Right kidney (tissue), 9 donors: ENCODE measurements at places on chromosomes 12 and 14.

- no peak for DNase-seq
Observed at GRCh38 chr14:99436247-99437180, 44.1 kb downstream of the SETD3 start.

GRCh38 chr12:13442457-13442856 lies 245.9 kb downstream of the EMP1 start:
- DNase-seq: no peak

DNA sequence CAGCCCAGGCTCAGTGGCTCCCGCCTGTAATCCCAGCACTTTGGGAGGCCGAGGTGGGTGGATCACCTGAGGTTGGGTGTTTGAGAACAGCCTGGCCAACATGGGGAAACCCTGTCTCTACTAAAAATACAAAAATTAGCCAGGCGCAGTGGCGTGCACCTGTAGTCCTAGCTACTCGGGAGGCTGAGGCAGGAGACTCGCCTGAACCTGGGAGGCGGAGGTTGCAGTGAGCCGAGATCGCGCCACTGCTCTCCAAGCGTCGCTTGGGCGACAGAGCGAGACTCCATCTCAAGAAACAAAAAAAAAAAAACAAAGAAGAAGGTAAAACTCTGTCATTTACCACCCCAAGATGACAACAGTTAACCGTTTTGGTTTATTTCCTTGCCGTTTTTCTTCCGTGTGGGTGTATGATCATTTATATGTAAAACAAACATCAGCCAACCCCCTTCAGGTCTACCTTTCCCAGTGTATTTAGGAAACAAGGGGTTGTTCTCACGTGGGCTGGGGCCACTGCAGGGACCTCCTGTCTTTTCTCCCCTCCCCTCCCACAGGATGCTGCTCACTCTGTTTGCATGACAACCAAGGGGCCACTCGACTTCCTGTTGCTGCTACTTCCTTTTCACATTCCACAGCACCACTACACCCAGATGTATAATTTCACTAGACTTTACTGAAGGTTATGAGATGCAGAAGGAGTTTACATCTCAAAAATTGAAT lies 13.6 kb downstream of the TTC9 start:
- DNase-seq: no peak

DNA sequence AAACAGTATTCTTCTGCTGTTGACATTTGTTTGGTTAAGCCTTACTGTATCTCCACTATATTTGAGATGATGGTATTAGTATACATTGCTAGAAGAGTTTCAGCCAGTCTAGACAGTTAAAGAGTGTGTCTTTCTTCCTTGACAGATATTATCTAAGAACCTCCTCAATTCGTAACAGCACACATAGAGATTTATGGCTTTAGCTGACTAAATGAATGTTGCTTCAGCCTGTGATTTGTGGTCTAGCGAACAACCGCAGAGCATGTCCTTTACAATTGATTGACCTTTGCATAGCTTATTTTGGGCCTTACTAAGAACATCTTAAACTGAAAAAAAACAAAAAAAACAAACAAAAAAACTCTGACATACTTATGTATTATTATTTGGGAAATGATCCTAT lies 122.2 kb downstream of the DAAM1 start:
- no peak for DNase-seq

- no peak for DNase-seq
Observed at GRCh38 chr12:65496617-65497016, 218.1 kb downstream of the MSRB3 start.

DNA sequence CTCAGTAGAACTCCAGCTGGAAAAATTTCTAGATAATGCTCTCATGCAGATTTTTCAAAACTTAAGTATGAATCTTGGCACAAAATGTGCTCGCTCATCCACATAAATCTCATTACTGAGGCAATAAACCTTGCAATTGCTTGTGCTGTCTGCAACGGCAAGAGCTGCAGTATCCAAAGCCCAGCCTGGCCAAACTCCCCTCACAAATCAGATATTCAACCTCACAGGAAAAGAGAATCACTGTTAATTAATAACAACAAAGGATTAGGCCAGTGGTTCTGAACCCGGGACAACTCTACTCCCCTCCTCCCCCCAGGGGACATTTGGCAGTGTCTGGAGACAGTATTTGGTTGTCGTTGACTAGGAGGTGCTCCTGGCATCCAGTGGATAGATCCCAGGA lies 19.2 kb upstream of the CORO1C start:
- peak; percentile 31 for DNase-seq

GRCh38 chr14:54834081-54834480 lies 68.5 kb downstream of the GCH1 start:
- DNase-seq: no peak

GRCh38 chr12:91171476-91171875 lies 11.1 kb downstream of the DCN start:
- DNase-seq: no peak

DNA sequence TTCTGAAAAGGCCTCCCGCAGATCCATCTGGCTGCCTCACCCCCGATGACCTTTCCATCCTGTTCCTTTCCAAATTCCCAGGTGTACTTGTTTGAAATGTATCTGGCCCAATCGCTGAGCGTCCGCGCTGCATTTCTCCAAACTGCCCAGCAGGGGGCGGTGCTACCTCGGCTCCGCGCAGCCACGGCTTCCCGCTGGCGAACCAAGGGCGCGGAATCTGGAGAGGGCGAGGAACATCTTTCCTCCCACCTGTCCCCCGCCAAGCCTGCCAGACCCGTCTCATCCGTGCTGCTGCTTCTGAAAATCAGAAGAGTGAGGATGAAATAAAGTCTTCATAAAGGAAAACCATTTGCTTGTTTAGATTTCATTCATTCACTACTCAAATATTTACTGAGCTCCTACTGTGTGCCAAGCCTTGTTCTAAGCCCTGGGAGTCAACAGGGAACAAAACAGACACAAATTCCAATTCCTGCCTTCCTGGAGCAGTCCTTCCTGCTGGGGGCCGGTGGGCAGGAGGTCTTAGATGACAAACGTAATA lies 16.8 kb upstream of the MYL2 start:
- DNase-seq: peak; percentile 59

DNA sequence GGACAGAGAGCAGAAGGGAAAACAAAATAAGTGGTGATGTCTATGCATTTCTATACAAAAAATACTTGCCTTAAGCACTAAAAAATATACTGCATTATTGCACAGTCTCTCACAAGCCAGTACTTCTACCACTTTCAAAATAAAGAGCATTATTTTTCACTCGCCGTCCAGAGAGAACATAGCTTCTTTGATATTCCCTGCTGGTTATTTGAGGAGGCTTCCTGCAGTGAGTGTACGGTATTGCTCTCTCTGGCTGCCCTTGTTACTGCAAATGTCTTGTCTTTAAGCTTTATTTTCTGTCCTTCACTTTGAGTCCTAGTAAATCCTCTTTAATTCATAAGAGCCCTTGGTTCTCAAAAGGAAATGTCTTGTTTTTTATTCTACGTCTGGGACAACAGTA lies 81.1 kb downstream of the EML1 start:
- DNase-seq: no peak

DNA sequence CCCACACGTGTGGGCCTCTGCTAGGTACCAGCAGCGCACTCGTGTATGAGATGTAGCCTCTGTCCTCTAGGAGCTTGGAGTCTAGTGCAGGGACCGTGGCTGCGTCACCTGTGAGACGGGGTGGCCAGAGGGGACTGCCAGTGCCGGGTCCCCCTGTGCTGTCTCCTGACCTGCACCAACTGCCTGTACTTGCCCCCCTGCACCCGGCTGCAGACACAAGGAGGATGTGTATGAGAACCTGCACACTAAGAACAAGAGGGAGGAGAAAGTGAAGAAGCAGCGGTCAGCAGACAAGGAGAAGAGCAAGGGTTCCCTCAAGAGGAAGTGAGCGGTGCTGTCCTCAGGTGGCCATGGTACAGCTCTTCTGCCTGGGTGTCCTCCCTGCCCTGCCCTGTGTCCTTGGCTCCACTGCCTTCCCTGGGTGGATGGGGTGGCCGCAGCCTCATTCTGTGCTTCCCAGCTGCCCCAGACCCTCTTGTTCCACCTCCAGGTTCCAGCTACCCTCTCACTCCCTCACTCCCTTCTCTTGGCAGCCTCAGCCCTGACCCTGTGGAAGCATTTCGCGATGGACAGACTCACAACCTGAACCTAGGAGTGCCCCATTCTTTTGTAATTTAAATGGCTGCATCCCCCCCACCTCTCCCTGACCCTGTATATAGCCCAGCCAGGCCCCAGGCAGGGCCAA lies 9.6 kb downstream of the PTPN6 start:
- DNase-seq: no peak

DNA sequence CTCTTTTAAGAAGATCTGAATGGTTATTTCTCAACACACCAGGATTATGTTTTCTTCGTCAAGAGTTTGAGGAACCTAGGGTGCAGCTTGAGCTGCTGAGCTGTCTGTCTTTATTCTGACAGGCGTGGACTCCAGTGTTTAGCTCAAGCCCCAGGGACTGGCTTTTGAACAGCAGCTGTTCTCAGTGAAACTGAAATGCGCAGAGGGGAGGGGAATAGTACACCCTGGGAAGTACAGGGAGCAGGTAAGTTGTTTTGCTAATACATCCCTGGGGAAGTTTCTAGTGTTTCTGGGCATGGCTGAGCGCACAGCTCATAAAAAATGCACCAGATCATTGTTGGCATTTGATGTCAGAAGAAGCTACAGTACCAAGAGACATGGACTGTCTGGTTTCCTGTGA lies 659.8 kb downstream of the DIO2 start:
- DNase-seq: no peak

DNA sequence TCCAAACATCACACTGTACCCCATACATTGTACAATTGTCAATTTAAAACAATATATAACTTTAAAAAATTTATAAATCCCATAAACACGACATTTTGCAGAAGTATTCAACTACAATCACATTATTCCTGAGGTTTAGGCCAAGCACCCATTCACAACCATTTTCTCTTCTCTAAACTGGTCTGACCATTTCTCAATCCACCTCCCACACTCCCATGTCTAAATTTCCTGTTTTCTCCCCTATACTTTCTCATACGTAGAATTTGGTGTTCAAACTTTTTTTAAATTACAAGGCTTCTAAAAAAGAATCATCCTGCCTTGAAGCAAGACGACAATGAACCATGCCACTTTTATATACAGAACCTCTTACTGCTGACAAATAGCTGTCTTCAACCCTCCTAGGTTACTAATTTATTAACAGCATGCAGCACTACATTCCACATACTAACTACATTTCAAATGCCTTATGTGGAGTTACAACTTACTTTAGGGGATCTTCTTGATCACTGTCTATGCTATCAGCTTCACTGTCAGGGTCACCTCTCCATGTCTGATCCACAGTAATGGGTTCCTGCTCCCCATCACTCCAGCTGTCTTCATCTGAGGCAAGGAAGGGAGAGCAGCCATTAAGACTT lies 3.4 kb downstream of the KANSL2 start:
- DNase-seq: no peak

DNA sequence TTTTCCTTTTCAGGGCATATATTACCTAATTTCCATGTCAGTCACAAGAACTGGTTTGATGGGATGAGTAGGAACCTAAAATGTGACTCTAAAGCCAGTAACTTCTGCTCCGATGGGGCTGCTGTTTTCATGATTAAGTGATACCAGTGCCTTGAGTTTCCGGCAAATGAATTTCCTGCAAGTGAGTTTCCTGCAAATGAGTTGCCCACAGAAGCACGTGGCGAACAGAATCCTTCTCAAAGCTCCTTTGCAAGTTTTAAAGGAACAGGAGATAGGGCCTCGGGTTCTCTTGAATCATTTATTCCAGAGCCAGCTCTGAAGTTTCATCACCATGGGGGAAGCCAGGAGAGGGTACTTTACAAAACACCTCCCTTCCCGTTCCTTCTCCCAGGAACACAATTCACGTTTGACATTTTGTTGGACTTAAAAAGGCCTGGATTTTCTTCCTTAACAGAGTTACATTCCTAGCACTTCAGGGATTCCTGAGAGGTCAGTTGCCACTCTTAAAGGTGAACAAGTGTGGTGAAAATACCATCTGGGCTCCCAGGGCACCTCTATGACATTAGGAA lies 2.2 kb upstream of the PPTC7 start:
- DNase-seq: peak; percentile 28

GRCh38 chr14:88804035-88804434 lies 11.3 kb upstream of the EML5 start:
- no peak for DNase-seq

GRCh38 chr14:71165121-71166031 lies 258.1 kb downstream of the PCNX1 start:
- DNase-seq: no peak

GRCh38 chr12:54054742-54055194 lies 1.1 kb downstream of the HOXC4 start:
- peak; percentile 72 for DNase-seq

DNA sequence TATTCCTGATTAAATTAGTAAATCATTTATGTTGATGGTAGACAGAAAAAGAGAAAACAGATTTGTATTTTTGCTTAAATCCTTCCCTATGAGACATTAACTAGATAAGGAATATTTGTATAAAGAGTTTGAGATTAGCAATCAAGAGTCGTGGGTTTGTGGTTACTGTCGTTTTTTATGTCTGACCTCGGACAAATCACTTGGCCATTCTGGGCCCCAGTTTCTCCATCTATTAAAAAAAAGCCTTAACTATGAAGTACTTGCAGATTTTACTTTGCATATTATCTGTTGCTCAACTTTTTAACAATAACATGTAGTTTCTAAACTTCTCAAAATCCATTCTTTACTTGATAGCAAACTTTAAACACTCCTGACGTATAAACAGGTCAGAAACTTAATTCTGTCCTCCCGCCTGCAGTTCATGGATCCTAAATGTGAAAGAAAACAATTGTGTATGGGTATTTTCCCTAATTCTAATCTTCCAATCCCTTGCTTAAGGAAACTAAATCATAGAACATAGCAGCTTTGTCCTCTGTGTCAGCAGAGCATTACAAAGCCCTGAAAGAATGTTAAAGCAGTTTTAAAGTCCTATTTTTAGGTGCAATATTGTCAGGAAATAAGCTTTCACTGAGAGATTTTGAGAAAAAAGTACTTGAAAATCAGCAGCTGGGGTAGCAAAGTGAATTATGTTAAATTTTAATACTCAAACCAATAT lies 118.2 kb downstream of the GPR135 start:
- no peak for DNase-seq
